Activated CD4-positive, alpha-beta T cell treated with anti-CD3 and anti-CD28 coated beads for 4 hours (primary cell): ENCODE measurements at places on chromosomes 3 and 15.

- no peak for DNase-seq
These were observed 320.8 kb upstream of the CTNNB1 start for GRCh38 chr3:40878464-40878905.

- DNase-seq: no peak
These were observed 12.2 kb downstream of the CPB1 start for GRCh38 chr3:148839805-148840204.

DNA sequence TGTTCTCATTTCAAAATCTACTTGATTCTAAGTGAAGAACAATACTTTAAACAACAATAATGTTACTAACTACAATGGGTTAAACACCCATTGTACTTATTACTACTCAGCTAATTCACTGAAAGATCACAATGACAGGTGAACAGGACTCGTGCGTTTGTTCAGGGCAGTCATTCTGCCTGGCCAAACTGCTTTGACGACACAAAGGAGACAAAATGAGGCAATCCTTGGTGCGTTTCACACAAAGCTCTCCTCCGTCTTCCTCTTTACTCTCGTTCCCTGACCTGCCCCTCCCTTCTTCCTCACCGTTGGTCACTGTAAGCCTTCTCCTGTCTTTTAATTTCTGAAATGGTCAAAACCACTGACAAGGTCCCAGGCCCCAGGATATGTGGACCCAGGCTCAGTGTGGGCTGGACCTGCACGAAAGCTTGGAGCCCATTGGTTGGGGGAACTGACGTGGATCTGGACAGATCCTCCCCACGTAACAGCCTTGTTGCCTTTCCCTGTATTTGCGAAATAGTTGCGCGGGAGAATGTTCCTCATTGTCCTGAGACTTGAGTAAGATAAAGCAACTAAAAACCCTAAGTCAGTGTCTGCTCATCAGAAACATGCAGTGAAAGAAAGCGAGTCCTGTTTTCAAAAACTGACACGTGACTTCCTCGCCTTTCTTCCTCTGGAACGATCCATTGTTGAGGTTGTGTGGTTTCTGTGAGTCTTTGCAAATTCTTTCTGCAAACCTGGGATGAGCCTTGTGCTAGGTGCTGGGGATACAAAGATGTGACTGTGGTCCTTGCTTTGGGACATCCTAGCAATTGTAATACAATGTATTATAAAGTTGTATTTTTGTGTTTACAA lies 147.1 kb upstream of the RGMA start:
- DNase-seq: no peak

DNA sequence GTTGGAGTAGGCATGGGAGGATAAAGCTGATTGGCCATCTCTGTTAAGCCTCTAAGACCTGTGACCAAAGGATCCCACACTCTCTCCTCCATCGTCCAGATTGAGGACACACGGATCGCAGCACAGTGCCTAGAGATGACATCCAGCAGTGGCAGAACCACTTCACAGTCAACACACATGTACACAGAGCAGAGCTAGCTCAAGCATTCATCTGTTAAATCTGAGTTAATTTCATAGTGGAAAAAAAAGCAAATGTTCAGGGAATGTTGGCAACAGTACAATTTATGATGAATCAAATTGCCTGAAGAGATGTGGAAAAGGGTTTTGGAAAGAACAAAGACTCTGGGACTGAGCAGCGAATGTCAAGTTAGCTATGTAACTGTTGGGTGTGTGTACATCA lies 108.1 kb upstream of the PLAAT1 start:
- DNase-seq: no peak

DNA sequence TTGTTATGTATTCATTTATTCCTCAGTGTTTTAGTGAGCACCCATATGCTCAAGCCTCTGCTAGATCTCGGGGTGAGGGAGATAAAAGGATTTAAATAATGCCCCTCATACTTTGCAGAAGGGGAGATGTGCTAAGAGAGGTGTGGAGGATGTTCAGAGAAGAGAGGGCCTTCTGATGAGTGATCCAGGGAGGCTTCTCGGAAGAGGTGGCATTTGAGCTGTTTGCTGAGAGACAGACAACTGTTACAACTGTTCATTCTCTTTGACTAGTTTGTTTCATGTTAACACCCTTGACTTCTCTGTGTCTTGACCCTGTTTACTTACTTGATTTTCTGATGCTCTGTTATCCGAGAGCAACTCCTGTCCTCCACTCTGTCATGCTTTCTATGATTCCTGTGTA lies 34.5 kb downstream of the MFSD1 start:
- DNase-seq: no peak

DNA sequence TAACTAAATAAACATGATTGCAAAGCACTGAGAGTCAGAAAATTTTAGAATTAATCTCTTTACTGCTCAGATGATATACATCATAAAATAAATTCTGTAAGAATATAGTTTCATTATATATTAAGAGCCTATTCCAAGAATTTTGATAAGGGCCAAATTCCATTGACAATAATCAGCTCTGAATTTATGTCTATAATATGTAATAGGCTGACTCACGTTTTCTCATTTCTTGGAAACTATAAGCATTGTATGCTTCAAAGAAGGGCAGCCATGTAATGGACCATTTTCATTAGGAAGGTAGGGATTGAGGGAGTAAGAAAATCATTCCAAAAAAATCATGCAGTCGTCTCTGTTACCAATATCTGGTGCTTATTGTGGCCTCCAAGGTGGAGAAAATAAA lies 315.9 kb downstream of the ZIC4 start:
- DNase-seq: no peak

- DNase-seq: no peak
These were observed 190.2 kb downstream of the NR1D2 start for GRCh38 chr3:24135280-24135679.

GRCh38 chr15:60411774-60412425 lies 14.1 kb upstream of the ANXA2 start:
- no peak for DNase-seq

- no peak for DNase-seq
These were observed 108.1 kb upstream of the ZBED2 start for GRCh38 chr3:111702996-111703985.
